ENCODE measurements at places on chromosomes 16 and 17. TPM values are rescaled to one million over a fixed set of nuclear protein-coding genes. Genes with fewer than 3 reads are reported as not detected.

Gene CA5A
- total RNA-seq: not detected

Gene TRIM72
- total RNA-seq: not detected

DNA sequence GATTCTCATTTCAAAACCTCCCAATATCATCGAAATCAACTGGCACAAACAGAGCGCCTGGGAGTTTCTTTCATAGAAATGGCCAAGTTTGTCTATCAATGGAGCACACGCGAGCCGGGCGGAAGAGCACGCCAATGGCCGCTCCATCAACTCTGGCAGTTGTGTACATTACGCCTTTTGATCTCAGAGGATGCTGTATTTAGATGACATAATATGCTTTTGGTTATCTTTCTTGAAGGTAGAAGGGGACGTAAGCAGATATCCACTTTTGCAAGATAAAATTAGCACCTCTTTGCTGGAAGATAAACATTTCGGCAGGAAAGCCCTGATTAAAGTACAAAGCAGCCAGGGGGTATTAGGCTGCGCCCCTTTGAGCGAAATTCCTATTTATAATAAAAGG is 287.4 kb downstream of the IRF8 start:
- DNase-seq: no peak

- no peak for DNase-seq
These were observed 14.1 kb upstream of the SUPT4H1 start for GRCh38 chr17:58365980-58366595.

- no peak for DNase-seq
These were observed 5.2 kb upstream of the PKMYT1 start for GRCh38 chr16:2985462-2985861.
